ENCODE measurements at places on chromosomes 7 and 10.

GRCh38 chr10:588246-589165 is 101.0 kb downstream of the DIP2C start:
- peak; percentile 53 for DNase-seq

DNA sequence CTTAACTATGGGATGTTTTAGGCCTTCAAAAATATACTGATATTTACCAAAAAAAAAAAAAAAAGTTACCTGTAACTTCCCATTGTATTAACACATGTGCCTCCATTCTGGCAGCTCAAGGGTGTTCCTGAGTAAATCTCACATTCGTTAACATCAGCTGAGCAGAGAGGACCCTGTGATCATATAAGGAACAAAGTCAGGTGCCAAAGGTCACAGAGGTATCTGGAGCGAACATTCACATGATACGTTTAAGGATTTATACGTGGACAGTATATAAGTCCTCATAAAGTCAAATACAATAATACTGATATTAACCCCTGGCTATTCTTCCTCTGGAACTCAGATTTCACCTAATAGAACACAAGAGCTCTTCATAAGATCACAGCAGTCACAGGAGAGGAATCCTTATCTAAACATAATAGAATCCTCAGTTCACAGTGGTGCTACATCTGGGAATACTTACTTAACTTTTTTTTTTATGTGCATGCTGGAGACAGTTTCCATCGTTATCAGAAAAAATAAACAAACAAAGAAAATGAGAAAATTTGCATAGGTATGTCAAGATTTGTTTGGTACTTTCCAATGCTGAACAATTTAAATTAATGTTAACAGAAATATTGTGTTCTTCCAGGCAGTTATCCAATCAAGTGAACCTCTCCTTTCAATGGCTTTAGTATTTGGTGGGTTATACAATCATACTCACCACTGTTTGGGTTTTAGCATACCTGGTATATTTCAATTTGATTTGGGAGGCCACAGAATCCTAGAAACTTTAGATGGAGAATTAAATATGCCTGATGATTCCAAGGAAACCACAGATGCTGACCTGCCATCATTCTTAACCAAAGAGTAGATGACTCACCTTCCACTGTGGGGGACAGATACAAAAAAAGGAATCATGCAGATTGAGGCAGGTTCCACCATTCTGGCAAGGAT is 6.6 kb downstream of the CUBN start:
- no peak for DNase-seq

- peak; percentile 32 for DNase-seq
Measured at GRCh38 chr10:125815764-125816163, 7.3 kb downstream of the UROS start.

DNA sequence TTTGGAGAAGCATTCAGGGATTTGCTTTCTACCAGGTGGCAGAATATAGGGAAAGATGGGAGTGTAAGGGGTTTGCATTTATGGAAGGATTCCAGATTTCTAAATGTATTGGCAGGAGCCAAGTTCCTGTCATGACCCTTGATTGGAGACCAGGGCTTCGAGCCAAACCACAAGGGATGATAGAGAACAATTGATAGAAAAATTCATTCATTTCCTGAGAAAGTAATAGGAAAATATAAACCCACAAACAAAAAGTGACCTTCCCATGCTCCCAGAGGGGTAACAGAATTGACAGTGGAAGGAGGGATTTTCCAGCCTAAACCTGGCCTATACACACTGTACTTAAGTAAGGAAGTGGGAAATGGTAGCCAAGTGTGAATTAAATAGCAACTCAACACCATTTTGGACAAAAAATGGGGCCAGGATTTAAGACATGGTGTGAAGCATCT is 22.4 kb upstream of the IFIT2 start:
- DNase-seq, result no peak

DNA sequence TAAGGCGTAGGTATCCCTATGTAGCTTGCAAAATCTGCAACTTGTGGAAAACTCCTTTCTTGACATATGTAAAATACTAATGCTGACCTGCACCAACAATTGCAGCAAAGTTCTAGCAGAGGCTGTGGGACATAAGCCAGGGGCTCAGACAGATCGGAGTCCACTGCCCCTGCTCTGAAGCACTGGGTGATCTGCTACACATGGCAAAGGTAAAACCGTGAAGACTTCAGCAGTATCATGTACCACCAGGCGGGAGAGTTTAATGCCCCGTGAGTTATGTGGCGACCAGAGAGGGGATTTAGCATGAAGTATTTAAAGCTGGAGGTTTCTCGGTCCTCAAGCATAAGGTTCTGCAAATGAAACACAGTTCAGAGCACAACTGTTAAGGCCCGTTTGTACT is 76.4 kb downstream of the ABCC2 start:
- DNase-seq, result no peak

DNA sequence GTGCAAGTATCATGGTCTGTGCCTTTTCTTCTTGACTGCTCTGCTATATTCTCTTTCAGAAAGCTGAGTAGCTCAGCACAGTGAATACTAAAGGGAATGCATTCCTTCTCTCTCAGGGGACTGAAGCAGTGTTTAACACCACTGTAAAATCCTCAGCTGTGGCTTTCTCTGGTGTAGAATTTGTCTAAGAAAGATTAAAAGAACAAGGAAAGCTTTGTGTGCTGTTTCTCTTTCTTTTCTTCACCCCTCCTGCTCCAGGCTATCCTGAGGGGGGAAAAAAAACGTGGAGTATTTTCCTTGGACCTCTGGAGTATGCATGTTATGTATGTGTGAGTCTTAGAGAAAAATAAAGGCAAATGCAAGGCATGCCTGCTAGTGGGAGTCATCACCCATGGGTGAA is 383.9 kb downstream of the AUTS2 start:
- peak; percentile 85 for DNase-seq

GRCh38 chr10:110641256-110641655 is 2.9 kb upstream of the RBM20 start:
- peak; percentile 96 for DNase-seq

DNA sequence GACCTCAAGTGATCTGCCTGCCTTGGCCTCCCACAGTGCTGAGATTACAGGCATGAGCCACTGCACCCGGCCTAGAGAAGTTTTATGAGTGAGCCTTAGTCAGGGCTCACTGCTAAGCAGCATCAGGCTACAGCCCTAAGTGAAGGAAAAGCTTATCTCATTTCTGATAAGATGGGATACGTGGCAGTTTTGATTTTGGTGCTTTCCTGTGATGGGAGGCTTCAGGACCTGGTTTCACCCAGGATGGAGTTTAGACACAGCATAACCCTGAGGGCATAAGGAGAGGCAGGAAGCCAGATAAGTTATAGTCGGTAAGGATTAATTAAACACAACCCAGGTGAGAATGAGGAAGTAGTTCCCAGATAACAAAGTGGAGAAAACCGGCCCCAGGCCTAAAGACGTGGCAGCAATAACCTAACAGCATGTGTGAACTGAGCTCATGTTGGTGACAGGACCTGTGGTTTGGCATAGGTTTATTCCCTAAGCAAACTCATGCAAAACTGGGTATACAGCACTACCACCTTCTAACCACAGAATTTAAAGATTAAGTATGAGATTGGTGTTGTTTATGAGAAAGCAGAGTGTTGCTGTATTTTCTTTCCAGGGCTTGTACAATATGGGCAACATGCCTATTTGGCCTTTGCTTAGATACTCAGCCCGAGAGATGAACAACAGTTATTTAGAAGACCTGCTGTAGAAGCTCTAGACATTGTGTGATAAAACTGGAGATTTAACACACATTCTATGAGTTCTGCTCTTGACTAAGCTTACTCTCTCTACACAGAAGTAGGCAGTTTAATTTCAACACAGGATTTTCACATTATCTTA is 119.4 kb downstream of the COL28A1 start:
- DNase-seq, result no peak

- peak; percentile 70 for DNase-seq
Measured at GRCh38 chr7:191981-192649, at the start of gene FAM20C. FAM20C (plus strand) TSS chr7:192571; CDS start chr7:193200, 629 bp downstream.

DNA sequence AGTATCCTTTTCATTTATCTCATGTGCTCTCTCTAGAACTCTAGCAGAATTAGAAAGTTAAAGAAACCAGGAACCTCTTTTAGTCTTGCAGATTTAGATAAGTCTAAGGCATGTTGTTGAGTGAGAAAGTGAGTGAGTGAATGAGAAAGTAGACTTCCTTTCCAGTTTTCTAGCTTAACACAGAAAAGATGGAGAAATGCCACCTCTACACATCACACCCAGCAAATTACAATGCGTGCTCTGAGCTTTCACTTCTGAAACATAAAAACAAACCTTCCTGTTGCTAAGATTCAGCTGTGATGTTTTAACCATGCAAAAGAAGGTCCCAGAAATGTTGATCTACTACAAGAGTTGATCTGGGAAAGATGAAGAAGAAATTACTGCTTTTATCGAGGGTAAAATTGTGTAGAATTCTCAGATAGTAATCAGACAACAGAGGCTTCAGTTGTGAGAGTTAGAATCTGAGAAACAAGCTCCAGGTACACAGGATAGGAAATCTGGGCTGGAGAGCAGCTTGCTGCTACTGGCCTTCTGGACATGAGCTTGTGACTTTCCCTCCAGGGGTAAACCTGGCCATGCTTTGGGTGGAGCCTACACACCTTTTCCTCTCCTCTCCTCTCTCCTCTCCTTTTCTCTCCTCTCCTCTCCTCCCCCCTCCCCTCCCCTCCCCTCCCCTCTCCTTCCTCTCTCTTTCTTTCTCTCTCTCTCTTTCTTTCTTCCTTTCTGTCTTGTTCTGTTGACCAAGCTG is 4.6 kb downstream of the CYP3A5 start:
- DNase-seq, result no peak

DNA sequence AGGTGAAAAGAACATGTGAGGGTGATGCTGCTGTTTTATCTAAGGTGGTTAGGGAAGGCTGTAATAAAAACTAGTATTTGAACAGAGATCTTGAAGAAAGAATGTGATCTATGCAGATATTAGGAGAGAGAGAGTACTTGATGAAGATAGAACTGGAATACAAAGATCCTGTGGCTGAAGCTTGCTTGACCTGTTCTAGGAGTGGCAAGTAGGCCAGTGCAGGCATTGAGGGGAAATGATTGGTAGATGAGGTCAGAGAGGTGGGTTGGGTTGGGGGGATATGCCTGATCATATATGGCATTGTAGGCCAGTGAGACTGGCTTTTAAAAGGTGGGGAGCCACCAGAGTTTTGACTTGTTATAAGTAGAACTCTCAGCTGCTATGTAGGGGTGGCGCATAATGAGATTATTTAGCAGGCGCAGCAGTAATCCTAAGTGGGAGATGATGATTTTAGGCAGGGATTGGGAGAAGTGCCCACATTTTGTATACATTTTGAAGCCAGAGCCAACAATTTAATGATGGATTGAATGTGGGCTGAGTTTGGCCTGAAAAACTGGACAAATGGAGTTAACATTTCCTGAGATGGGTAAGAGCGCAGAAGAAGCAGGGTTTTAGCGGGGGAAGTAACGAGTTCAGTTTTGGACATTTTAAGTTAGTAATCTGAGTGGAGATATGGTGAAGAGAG is 8.2 kb downstream of the CCSER2 start:
- peak; percentile 81 for DNase-seq

DNA sequence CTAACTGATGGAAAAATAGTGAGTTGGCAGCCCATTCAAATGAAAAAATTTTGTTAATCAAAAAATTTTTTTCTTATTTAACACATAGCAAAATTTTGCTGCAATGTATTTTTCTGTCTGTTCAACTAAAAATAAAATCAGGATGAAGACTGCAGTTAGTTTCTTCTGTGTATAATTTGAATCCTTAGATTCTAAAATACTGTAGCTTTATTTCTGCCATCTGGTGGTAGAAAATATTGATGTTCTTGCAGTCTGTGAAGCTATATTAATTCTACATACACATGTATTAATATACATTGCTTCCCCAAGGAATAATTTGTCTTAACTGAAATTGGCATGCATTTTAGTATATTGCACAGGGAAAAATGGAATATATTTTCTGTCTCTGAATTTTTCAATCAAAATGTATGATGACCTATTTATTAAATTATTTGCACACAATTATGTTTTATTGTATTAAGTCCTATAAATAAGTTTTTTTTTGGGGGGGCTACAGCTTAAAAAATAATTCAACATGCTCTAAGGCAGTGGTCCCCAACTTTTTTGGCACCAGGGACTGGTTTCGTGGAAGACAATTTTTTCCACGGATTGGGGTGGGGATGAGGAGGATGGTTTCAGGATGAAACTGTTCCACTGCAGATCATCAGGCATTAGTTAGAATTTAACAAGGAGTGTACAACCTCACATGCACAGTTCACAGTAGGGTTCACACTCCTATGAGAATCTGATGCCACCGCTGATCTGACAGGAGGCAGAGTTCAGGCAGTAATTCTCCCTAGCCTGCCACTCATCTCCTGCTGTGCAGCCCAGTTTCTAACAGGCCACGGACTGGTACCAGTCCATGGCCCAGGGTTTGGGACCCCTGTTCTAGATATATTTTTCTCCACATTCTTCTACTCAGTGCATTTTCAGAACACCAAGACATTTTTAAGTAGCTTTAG is 119.4 kb downstream of the GNAT3 start:
- no peak for DNase-seq

GRCh38 chr10:117137031-117137910 is 799 bp downstream of the VAX1 start:
- DNase-seq, result peak; percentile 78

- DNase-seq, result no peak
Measured at GRCh38 chr7:5699467-5700384, 81.7 kb downstream of the RNF216 start.

- DNase-seq, result no peak
Measured at GRCh38 chr7:113142385-113143119, 24.2 kb upstream of the SMIM30 start.

DNA sequence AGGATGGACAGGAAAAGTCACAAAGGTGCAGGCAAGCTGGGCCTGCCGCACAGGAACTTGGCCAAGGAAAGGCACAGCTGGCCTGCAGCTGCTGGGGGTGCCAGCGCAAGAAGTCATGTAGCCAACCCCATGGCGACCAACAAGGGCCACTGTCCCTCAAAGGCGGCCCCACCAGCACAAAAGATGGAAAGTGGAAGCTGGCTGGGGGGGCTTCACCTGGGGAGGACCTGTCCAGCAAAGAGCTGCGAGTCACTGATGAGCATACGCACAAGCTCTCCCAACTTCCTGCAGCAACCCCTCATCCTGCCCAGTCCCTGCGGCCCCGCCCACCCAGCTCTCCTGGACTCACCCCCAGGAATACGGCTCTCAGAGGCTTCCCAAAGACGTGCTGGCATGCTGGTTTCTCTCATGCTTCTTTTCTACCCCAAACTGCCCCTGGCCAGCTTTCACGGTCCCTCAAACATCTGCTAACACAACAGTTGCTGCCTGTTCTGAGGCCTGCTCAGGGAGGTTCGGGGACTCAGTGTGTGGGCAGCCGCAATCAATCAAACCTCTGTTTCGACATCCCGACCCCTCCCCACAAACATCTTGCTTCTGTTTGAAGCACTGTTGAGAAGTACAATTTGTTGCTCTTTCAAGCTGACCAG is 67.6 kb downstream of the FAM53B start:
- no peak for DNase-seq

- no peak for DNase-seq
Measured at GRCh38 chr7:88042157-88042556, 108.1 kb downstream of the ADAM22 start.

- DNase-seq, result no peak
Measured at GRCh38 chr10:63071145-63071544, 62.0 kb upstream of the NRBF2 start.

DNA sequence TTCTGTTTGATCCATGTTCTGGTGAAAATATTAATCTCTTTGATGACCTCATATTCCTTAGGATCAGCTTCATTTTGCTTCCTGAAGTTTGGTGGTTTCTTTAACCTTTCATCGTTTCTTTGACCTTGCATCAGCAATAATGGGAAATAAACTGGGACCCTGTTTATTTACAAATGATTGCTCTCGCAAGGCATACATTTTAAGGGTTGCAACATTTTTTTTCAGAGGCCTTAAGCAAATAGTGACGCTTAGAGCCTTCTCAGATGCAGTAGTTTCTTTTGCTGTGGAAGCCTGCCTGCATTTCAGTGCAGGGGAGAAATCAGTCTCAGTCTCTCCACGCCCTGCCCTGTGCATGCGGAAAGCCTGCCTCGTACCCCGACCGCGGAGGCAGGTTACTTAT is 139.1 kb upstream of the NPS start:
- DNase-seq, result no peak

All from islet precursor cell (in vitro differentiated cells).